ENCODE measurements at places on chromosomes 12 and 14.

DNA sequence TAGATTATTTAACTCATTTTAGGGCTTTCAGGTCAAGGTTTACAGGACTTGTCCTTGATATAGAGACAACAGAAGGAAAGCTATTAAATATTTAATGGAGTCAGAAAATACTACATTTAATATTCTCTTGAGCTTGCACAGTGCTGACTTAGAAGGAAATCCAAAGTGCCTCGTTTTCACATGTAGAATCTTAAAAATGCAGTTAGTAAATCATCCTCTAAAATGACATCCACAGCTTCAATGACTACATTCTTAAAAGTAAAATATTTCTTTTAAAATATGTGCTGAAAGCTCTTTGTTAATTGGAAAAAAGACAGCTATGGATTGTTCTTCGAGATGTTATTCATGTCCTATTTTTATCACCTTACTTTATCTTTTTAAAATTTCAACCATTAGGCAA lies 146.9 kb downstream of the KCNC2 start:
- DNase-seq = no peak

GRCh38 chr12:41287500-41288141 lies 99.5 kb downstream of the PDZRN4 start:
- DNase-seq = no peak

DNA sequence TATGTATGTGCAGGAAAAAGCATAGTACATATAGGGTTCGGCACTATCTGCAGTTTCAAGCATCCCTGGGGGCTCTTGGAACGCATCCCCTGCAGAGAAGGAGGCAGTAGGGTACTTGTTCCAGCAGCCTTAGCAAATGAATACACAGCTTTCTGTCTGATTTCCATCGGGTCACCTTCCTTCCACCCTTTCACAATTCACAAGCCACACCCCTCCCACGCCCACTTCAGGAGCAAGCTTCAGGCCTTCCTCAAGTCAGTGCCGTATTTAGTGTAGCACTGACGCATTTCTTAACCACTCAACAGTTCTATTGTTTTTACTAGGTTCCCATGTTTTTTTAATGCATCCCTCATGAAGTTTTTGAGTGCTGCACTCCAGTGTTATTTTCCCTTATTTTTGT lies 64.2 kb downstream of the CLMN start:
- DNase-seq = no peak

- DNase-seq = no peak
These were observed 824 bp downstream of the OAS1 start for GRCh38 chr12:112907415-112908157.

GRCh38 chr14:90381999-90382451 lies 14.8 kb upstream of the CALM1 start:
- no peak for DNase-seq

GRCh38 chr12:52211716-52212585 lies 20.1 kb upstream of the KRT80 start:
- DNase-seq = no peak

DNA sequence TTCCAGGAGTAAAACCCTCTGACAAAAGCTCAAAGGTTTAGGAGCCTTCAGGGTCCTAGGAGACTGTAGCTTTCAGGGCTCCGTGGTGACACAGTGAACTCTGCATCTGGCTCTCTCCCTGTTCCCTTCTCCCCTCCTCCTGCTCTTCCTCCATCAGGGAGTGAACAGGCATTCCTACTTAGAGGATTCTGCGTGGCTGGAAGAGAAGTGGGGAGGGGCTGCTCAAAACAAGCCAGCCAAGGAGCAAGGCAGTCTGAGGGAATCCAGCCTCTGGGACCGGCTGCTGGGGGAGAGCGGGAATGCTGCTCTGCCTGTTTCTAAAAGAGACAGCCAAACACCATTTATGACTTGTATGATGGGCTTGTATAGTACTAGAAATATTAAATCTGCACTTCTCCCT lies 49.5 kb downstream of the RBMS2 start:
- no peak for DNase-seq

GRCh38 chr14:106622200-106622745 lies 1095.9 kb downstream of the TMEM121 start:
- peak; percentile 8 for DNase-seq

DNA sequence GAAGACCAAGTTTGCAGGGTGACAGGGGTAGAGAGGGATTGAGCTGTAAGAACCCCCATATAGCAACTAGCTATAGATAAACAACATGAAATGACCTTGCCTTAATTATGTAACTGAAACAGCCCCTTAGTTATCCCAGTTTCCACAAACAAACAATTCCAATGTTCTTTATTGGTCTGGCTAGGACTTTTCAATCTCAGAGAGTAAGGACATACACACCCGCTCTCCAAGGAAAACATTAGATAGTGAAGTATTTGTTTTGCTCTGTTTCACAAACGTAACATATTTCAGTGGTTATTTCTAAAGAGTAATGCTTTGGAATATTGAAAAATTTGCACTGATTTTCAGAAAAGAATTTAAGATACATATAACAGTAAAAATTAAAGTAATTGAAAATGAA lies 51.6 kb upstream of the GTF2A1 start:
- DNase-seq = no peak

DNA sequence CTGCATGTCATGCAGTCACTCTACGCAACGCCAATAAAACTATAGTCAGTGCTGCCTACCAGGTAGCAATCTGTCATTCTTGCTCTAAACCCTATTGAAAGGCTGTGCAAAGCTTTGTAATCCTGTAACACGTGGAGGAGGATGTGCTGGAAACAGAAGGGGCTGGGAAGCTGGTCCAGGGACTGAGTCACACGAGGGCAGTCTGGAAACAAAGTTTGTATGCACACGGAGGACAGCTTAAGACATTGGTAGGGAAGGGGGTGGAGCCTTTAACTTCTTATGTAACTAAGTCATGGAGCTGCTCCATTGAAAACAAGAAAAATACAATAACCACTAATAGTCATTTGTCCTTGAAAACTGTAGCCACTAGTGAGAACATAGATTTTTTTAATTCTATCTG lies 128.0 kb downstream of the BCAT1 start:
- DNase-seq = no peak

- no peak for DNase-seq
These were observed 253.2 kb downstream of the MDGA2 start for GRCh38 chr14:47422191-47422590.

DNA sequence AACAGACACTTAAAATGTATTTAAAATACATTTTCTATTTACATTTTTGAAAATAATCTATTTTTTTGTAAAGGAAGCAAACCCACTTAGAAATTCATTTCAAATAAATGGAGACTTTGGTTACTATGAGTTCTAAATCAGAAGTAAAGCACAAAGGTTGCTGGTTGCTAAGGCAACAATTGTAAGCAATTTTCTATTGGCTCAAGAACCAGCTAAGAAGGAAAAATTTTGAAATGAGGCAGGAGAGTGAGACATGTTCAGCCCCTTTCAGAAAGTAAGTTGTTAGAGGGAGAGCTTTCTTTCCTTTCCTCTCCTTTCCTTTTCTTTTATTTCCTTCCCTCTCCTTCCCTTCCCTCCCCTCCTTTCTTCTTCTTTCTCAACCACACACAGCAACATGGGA lies 80.7 kb downstream of the PRMT8 start:
- no peak for DNase-seq

DNA sequence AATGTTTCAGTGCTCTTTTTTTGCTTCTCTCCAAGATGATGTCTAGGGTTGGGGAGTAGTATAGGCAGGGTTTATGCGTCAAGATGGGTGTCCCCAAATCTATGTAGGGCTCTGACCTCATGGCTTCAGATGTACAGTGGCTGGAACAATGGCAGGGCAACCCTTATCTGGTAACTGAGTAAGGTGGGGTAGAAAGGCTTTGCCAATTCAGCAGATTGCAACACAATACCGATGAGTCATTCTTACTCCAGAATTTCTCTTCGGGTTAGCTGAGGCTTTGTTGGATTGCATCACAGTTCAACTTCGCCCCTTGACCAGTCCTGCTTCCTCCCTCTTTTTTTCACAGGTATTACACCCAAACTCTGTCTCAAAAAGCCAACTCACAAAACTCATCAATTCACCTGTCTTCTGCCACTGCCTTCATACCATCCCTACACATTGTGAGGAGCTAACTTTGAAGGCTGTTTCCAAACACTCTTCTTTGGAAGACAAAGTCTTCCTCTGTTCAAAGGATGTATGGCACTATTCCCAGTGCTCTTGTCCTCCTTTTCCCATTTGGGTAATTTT lies 190.2 kb upstream of the CNOT2 start:
- DNase-seq = no peak

- DNase-seq = no peak
These were observed 28.5 kb upstream of the SRGAP1 start for GRCh38 chr12:63816031-63816430.

- no peak for DNase-seq
These were observed 113.4 kb upstream of the RESF1 start for GRCh38 chr12:31845613-31846322.

GRCh38 chr12:106508966-106509365 lies 73.8 kb upstream of the RFX4 start:
- DNase-seq = no peak

DNA sequence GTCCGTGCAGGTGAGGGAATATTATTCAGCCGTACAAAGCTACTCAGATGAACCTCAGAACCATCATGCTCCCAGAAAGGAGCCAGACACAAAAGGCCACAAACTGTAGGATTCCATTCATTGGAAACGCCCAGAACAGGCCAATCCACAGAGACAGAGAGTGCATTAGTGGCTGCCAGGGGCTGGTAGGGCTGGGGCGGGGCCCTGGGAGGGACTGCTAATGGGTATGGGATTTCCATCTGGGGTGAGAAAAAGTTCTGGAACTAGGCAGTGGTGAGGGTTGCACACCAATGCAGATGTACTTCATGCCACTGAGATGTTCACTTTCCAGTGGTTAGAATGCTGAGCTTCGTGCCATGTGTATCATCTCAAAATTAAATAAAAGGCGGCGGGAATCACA lies 101.1 kb downstream of the RFLNA start:
- no peak for DNase-seq

GRCh38 chr14:59086241-59086882 lies 102.1 kb upstream of the DAAM1 start:
- no peak for DNase-seq

- no peak for DNase-seq
These were observed 1.1 kb upstream of the NUDT4 start for GRCh38 chr12:93376436-93377251.

GRCh38 chr12:76055393-76055792 lies 23.8 kb upstream of the PHLDA1 start:
- no peak for DNase-seq

DNA sequence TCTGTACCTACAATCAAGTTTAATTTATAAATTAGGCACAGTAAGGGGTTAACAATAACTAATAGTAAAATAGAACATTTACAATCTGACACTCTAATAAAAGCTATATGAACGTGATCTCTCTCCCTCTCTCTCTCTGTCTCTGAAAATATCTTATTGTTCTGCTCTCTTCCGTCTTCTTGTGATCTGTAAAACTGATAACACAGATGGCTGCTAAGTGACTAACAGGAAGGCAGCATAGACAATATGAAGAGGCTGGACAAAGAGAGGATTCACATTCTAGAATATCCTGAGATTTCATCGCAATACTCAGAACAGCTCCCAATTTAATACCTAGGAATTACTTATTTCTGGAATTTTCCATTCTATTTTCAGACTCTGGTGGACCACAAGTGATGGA lies 827.2 kb downstream of the FLRT2 start:
- no peak for DNase-seq

DNA sequence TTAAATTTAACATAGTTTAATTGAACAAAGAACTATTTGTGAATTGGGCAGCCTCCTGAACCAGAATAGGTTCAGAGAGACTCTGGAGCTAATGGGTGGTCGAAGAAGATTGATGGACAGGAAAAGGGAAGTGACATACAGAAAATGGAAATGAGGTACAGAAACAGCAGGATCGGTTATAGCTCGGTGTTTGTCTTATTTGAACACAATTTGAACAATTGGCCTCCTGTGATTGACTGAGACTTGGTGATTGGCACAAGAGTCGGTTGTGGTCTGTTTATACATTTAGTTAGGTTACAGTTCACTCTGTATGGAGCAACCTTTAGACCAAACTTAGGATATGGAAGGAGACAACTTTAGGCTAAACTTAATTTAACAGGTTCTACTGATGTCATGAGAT lies 18.4 kb upstream of the CFL2 start:
- no peak for DNase-seq

DNA sequence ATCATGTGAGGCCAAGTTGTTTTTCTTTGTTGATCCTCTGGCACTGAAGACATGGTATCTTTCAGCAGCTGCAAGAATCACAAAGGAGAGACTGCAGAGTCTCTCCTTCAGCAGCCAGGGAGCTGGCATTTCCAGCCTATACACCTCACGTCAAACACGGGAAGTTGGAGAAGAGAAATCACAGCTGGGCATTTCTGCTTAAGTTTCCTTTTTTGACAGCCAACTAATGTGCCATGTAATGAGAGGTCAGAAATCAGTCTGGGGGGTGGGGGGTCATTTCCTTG lies 28.3 kb downstream of the PHLDA1 start:
- DNase-seq = no peak

GRCh38 chr12:109209082-109209481 lies 92.7 kb downstream of the ACACB start:
- DNase-seq = no peak

GRCh38 chr12:122743895-122744525 lies 8.6 kb upstream of the DENR start:
- DNase-seq = no peak

DNA sequence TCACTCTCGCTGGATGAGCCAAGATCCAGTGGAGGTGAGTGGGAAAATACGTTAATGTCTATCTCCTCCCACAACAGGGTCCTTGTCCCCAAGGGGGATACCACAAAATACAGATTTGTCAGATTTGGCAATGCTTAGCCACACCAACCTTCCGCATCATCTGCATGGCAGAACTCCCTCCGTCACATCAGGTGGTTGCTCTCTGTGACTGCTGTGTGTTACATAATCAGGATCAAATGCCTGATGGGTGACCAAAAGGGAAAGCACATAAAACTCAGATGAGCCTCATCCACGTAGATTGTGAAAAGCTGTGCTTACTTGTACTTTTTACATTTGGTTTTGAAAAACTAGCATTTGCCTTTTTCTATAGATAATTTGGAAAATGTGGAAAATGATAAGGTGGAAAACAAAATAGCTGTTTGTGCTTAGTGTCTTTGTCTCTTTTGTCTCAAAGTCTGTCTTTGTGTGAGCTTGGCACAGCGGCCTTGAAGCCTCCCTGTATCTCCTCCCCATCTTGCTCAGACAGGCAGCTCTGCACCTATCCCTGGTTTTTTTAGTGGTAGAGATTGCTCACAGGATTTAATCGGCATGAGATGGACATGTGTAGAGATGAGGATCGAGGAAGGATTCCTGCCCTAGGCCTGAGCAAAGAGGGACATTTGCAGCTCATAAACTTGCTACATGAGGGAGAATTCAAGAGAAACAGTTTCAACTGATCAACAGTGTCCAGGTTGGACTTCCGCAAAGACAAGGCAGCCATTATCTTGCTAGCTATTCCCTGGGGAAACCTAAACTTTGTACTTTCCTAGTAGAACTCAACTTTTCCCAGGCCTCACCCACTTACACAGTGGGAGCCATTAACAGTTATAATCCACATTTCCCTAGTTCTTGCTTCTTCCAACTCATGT lies 3.6 kb upstream of the FGF6 start:
- DNase-seq = no peak

DNA sequence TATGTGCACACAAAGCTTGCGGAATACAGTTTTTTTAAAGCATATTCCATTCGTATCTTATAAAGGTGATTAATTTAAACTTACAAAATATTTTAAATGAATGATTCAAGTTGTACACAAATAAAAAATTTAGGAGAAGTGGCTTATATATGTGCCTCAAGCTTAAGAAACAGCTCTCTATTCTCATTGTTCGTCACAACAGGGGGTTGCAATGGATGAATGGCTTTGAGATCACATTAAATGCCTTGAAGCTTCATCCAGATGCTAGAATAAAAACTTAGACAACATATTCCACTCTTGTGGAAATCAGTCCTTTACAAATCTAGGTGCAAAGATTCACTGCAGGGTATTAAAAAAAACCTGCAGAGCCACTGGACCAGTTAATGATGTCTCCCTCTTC lies 303.9 kb upstream of the LRFN5 start:
- no peak for DNase-seq
